ENCODE measurements at places on chromosomes 13 and 19.

DNA sequence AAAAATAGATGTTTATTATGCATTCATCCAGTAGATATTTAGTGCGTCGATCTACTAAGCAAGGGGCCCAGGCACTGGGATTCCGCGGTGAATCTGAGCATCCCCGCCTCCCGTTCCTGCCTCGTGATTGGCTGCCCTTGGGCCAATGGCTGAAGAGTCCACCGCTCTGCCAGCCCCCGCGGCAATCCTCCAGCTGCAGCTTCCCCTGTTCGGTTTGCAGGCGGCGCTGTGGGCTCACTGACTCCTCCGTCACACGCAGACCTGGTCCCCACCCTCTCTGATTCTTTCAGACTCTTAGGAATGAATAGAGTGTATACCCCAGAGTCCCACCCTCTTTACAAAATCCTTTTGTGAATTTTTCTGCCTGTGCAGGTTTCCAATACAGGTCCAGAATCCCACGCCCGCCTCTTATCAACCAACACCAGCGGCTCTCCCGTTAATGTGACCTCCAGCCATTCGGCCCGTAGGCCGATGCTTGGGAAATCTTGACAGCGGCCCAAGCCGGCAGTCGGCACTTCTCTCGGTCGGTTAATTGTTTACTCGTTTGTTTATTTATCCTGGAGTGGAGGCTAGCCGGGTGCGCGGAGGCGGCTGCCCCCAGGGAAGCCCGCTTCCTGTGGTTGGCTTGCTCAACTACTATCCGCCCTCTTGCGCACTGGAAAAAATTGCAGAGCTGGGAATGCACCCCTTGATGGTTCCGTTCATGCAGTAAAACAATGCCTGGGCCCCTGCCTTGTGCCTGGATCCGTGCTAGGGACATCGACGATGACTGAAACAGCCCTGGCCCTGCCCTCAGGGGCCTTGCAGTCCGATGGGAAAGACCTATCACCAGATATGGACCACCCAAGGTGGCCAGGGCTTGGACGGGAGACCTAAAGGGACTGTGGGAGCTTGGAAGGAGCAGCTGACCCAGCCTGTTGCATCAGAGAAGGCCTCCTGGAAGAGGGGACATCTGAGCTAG lies 4.5 kb upstream of the ARHGAP35 start:
- DNase-seq: peak; percentile 89

GRCh38 chr13:98471934-98472333 lies 105.0 kb downstream of the STK24 start:
- no peak for DNase-seq

GRCh38 chr19:48415395-48415794 lies 21.9 kb downstream of the GRIN2D start:
- DNase-seq: peak; percentile 41

- no peak for DNase-seq
Measured at GRCh38 chr13:22031702-22032286, 360.9 kb downstream of the FGF9 start.

DNA sequence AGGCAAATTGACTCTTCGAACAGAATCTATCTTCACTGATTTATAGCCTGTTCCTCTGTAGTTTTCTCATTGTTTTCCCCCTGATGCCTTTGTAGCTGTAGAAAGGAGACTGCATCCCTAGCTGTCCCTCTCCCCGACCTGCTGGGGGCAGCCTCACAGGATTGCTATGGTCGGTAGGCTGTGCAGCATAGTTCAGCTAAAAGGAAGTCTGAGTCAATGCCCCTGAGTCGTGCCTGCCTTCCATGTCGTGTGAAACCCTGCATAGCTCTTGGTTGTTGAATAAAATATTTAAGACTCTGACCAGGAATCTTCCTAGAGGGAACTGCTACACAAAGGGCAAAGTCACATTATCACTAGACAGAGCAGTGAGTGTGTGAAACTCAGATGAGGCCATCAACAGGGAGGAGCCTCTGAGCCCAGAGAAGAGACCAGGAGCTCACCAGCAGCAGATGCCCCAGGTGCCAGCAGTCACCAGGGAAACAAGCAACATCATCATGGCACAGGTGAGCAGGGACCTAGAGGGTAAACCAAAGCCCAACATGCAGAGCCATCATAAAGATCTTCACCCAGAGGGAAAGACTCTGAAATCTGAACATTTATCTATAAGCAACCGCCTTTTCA lies 108.4 kb upstream of the NBEA start:
- no peak for DNase-seq

DNA sequence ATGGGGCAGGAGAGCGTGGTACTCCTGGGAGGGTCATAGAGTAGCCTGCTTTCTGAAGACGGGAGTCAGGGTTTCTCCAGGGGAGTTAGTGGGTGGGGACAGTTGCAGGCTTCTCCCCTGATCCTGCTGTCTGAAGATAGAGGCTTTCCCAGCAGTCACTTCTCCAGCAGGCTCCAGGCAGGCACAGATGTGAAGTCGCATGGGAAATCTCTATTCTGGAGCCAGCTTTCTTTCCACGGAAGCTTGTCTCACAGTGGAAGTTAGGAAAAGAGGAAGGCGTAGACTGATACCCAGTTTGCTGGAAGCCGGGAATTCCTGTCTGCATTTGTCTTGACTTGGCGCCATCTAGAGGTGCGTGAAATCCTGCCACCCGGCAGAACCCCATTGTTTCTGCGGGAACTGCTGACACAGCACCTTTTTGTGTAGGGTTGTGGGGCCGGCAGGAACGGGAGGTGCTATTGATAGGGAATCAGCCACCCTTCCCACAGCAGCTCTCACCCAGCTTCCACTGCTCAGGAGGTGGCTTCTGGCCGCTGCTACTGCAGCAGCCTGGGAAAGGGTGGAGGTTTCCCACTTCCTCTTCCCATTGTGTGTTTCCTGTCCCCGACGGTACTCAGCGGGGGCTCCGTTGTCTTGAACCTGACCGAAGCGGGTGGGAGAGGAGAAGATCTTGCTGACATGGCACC lies 28.5 kb upstream of the NPAS1 start:
- DNase-seq: peak; percentile 43

DNA sequence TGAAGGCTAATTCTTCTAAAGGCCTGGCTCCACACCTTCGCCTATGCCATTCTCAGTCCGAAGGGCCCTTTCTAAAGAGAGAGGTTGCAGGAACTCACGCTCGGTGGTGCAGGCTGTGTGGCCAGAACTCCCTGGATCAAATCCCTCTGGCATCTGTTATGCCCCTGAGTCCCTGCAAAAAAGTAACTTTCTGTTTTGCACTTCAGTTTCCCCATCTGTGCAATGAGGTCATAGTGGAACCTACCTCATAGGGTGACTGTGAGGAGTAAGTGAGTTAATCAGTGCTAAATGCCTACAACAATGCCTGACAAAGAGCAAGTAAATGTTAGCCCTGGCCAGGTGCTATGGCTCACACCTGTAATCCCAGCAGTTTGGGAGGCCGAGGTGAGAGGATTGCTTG lies 7.3 kb downstream of the IGSF23 start:
- no peak for DNase-seq

DNA sequence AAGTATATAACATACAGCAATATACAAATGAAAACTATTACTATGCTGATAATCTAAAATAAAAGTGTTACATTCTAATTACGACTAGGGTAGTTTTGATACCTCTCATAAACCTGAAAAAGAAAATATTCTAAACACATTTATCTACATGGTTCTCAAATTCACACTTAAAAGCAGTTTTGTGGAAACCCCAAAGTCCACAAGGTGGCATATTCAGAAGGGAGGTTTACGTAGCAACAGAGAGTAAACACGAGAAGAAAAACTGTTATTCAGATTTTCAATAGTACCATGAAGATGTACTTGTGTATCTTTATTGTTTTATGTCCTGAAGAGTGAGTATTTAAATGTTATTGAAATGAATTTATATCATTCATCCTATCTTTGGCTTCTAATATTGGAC lies 275.9 kb upstream of the KLHL1 start:
- no peak for DNase-seq

DNA sequence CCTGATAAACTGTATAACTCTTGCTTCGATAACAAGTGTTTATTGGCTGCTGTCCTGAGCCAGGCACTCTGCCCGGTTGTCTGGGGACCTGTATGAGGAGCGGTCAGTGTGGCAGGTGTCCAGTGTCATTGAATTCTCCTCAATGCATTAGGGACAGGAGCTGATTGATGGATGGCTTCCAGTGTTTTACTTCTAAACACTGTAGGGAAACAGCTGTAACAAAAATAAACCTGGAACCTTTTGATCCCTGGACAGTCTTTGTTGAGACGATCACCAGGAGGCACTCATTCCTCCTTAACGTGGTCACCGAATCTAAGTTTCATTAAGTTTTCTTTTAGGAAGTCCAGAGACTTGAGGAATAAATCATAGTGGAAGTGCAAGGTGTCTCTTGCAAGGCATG lies 17.9 kb downstream of the UBAC2 start:
- DNase-seq: no peak

- DNase-seq: no peak
Measured at GRCh38 chr13:38862443-38862842, 128.2 kb downstream of the STOML3 start.

GRCh38 chr19:38247126-38247525 lies 9.0 kb downstream of the PPP1R14A start:
- no peak for DNase-seq

GRCh38 chr19:32241932-32242710 lies 103.3 kb upstream of the ZNF507 start:
- DNase-seq: no peak

DNA sequence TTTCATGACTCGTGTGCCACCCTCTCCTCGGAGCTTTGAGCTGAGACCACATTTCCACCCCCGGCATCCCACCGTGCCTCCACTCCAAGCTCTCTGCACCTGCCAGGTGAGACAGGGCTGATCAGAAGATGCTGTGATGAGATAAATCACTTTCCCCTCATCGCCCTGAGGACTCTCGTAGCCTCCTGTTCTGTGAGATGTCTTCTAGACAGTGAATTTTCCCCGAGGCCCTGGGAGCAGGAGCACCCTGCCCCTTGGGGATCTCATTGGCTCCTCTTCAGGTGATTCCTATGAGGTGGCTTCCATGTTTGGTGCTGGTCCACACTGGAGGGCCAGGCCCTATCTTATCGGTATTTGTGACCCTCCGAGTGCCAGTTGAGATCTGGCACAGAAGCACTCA lies 154.0 kb upstream of the TSHZ3 start:
- no peak for DNase-seq

GRCh38 chr19:39082745-39083598 lies 1.2 kb upstream of the ACP7 start:
- DNase-seq: no peak

- no peak for DNase-seq
Measured at GRCh38 chr13:27712421-27712820, 79.9 kb upstream of the GSX1 start.

GRCh38 chr19:44401139-44402115 lies at the start of gene ZNF285:
TSS of gene ZNF285 (minus strand) at chr19:44401608. CDS start at chr19:44397213, 4,395 bp downstream.
- peak; percentile 48 for DNase-seq

DNA sequence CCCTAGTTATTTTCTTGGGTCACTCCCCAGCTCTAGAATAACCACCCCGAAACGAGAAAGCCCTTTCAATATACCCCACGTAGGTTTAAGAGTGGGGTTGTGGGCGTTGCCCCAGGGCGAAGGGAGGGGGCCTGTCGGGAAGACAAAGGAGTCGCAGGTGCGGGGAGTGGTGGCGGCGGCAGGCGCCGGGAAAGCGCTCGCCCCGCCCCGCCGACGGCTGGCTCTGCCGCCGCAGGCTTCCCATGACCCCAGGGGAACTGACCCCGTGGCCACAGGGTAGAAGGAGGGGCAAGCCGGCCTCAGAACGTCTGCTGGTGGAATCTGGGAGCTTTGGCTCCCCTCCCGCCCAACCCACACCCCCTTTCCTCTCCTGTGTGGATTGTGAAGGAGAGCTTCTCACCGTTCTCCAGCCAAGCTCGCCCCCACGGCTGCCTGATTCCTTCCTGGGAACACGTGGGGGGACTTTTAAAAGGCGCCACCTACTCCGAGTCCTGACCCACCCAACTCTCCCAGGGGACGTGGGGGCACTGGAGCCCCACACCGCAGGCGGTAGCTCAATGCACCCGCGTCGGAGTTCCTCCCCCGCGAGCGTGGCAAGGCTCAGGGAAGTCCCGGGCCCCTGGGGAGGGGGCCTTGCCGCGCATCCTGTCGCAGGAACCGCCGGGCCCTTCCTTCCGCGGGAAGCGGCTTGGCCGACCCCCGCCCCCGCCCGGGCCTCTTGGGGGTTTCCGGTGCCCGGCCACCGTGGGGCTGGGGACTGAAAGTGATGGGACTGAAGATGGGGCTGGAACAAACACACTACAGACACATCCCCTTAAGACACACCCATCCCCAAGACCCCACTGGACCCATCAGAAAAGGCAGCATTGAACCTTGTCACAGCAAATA lies 5.5 kb downstream of the IER2 start:
- no peak for DNase-seq

DNA sequence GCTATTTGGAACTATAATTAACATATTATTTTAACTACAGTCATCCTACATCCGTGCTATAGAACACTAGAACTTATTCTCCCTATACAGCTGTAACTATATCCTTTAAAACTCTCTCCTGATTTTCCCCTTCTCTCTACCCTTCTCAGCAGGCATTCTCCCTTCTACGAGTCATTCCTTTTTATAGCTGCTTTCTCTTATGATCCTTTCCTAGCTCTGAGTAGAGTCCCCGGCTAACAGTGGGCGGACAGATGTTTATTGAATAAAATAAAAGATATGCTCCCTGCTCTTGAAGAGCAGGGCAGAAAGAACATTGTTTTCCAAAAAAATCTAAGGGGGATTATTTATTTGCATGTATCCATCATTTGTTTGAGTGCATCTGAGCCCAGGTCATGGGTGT lies 246.5 kb upstream of the TMTC4 start:
- no peak for DNase-seq

- no peak for DNase-seq
Measured at GRCh38 chr13:46337700-46338099, 49.4 kb downstream of the RUBCNL start.

GRCh38 chr19:30719189-30719998 lies 347.2 kb downstream of the ZNF536 start:
- DNase-seq: no peak

GRCh38 chr19:3465552-3465951 lies 14.8 kb downstream of the SMIM24 start:
- no peak for DNase-seq

DNA sequence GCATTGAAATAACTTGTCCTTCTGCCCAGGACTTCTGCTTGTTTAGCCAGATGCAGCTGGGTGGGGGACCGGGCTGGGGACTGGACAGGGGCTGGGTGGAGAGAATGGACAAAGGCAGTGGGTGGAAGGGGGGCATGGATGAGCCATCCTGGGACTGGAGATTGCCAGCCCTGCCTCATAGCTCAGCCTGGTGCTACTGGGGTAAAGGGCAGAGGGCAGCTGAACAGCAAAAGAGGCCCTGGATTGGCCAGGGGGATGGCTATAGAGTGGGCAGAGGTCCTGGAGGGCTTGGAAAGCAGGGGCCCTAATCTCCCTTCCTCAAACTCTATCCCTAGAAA lies 17.7 kb upstream of the PLAUR start:
- no peak for DNase-seq
